SW 1271 (cell line): ENCODE measurements at places on chromosomes 5 and 9.

- DNase-seq: no peak
Observed at GRCh38 chr9:127944586-127945218, 7.0 kb upstream of the DPM2 start.

GRCh38 chr9:79809931-79810330 is 238.2 kb downstream of the TLE4 start:
- DNase-seq: peak; percentile 21

- DNase-seq: no peak
Observed at GRCh38 chr9:10613419-10613818, 617 bp upstream of the PTPRD start.

- DNase-seq: no peak
Observed at GRCh38 chr5:119400245-119400644, 44.4 kb downstream of the TNFAIP8 start.

DNA sequence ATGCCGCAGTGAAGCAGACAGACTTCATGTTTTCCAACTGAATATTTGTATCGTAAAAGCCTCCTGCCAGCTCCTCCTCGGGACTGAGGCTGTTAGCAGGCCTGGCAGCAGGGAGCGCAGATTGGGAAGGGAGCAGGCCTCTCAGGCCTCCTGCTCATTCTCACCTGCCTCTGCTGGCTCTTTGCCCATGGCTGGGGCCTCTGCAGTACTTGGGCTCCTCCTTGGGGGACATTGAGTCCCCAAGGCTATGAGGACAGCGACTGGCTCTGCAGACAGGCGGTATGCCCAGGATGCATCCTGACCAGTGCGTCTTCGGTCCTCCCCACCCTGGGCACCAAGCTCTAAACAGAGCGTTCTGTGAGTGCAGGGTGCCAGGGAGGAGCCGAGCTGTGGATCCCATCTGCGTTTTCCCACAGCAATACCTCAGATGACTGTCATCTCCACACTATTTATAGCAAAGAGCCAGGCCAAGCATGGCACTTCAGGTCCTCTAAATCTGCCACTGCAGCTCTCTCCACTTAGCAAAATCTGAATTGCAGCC is 38.7 kb downstream of the TSTD2 start:
- DNase-seq: no peak

DNA sequence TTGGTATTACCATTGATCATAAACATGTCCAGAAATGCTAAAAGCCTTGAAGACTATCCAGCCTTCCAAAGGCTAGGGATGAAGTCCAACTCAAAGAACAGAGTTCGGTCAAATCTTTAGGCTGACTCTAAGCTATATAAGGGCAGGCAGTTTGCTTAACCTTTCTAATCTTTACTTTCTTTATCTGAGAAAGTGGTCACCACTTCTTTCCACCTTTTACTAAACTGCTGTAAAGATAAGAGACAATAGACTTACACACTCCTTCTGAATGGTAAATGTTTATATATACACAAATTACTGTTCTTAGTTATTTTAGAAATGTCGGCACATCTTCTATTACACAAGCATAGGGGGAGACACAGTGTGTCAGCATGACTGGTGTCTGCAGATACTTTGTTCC is 100.4 kb downstream of the NREP start:
- DNase-seq: no peak
